Glutamatergic neuron (in vitro differentiated cells): ENCODE measurements at places on chromosomes 7 and 10. TPM values are rescaled to one million over a fixed set of nuclear protein-coding genes. Genes with fewer than 3 reads are reported as not detected.

DNA sequence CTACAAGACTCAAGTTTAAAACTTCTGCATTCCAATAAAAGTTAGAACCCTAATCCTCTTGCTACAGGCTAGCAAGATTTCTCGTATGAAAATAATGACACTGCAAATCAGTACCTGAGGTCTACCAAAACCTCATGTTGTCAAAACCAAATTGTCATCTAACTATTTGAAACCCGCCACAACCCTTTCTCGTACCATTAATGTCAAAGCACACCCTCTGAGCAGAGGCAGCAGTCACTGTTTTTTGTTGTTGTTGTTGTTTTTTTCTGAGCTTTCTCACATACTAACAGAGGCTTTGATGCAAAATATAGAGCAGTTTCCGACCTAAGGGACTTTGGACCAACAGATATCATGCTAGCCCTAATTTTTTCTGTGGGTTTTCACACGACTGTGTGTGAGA is 563.9 kb upstream of the C7orf33 start:
- DNase-seq: no peak

DNA sequence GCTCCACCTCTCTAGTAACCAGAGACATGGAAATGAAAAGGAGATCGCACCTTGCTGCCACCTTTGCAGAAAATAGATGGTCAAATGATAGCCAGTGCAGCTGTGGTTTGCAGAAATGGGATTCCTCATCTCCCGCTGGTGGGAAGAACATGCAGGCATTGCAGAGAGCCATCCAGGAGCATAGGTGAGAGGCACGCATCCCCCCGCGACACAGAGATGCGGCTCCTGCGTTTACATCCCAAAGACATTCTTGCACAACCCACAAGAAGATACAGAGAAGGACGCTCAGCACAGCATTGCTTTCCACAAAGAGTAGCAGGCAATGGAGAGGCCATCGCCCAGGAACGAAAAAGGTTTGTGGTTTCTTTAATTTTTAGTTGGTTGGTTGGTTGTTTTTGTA is 56.2 kb downstream of the OAT start:
- DNase-seq: no peak

- no peak for DNase-seq
These were observed 8.6 kb downstream of the RAPGEF5 start for GRCh38 chr7:22348379-22348778.

- DNase-seq: no peak
These were observed 248.7 kb upstream of the GPR26 start for GRCh38 chr10:123417414-123417813.

DNA sequence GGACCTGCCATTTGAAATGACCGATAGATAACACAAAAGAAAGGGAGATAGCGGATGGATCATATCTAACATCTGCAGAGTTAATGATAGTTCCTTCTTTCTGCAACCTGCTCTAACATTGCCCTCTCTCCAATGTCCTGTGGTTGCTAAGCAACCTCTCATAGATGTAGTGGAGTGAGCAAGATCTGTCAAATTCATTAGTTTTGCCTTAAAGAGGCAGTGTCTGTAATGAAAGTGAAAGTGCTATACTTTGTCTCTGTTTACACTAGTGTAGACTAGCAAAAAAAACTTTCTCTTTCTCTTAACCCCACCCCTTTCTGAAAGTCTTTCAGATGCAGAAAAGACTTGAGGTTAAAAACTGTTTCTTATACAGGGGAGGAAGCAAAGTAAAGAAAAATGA is 1196.9 kb downstream of the SORCS3 start:
- no peak for DNase-seq

- DNase-seq: no peak
These were observed 62.0 kb upstream of the EGFR start for GRCh38 chr7:54956865-54957264.

DNA sequence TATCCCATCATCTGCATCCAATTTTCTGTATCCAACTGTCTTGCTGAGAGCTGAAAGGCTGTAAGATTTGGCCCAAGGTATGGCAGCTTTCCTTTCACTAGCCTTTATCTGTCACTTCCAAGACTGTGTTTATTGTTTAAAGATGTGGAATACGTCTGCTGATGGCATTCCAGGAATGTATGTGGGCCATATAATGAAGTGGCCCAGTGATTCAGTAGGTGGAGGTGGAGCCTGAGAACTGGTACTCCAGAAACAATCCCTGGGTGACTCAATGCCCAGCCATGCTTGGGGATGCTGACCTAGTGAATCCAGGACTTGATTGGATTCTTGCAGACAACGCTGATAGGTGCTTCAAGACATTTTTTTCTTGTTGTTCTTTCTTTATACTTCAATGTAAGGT is 13.5 kb downstream of the NEUROD6 start:
- DNase-seq: no peak

DNA sequence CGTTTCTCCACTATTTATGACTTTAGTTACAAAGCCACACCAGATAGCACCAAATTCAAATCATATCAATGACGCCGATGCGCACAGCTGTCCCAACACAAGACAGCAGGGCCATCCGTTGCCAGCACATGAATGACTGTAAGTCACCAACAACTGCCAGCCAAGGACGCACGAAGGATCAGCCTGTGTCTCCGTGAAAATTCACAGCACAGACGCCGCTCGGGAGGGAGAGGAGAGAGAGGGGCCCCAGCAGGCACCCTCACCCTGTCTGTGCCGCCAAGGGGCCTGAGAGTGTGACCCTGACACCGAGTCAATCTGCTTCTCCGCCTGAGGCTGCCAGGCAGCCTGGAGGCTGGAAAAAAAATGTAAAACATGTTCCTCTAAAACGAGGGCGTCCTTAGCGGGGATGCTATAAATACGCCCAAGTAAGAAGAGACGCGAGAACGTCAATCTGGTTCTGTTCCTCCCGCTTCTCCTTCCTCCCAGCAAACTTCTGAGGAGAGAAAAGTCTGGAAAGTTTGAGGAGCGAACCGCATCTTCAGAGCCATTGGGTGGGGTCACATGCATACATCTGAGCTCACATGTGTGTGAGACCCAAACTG is 111.2 kb downstream of the PTPRN2 start:
- DNase-seq: no peak

- DNase-seq: no peak
These were observed 52.2 kb downstream of the IFIT5 start for GRCh38 chr10:89466599-89467035.

DNA sequence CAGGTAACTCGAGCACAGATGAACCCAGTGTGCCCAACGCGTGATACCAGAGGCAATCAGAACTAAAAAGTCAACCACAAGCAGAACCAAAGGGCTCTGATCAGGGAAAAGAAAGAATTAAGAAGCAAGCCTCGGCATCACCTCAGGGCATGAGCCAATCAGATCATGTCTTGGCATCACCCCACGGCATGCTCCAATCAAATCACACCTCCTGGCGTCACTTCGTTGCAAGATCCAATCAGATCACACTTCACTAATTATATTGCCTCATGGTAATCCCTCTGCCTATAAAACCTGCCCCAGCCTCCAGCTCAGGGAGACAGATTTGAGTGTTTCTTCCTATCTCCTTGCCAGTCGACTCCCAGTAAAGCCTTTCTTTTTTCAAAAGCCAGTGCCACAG is 46.8 kb downstream of the TYW1B start:
- no peak for DNase-seq

DNA sequence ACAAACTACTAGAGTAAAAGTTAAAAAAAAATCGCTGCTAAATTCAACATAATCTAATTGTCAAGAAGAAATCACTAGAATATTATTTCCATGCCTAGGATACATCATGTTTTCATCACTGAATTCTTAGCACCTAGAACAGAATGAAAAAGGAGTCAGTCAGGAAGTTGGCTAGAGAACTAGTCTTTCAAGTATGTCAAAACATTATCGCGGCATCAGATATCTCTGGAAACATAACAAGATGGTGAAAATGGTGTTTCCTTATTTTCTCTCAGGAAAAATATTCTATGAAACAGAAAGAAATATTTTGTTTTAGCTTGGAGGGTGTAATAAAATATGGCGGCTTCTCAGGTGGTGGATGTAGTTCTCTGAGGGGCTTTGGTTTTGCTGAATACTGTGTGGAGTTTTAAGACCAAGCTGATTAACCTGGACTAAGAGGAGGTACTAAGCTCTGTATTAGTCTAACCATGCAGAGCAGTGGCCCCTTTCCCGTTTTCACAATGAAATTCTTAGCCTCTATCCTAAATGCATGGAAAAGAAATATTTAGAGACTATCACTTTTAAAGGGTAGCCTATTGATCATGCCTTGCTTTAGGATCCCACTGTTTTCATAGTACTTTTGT is 205.6 kb downstream of the MDFIC start:
- no peak for DNase-seq

- DNase-seq: no peak
These were observed 8.9 kb upstream of the MRPS24 start for GRCh38 chr7:43877968-43878864.

DNA sequence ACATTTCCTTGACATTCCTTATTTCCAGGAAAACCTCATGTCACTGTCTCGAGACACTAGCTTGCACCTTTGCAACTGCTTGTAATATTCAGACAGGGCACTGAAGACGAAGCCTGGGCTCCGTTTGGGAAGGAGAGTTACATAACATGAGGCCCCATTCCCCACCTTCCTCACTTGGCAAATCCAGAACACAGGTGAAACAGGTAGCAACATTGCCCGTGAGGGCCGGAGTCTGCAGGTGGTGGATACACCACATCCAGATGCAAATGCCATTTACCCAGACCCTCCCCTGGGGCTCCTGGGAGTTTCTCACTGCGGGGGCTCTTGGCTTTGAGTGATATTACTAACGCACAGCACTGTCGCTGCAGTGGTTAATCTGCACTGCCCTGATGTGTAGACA is 491.0 kb downstream of the PTPRN2 start:
- DNase-seq: no peak

- DNase-seq: no peak
These were observed 1206.0 kb upstream of the LRRTM3 start for GRCh38 chr10:65719790-65720189.

DNA sequence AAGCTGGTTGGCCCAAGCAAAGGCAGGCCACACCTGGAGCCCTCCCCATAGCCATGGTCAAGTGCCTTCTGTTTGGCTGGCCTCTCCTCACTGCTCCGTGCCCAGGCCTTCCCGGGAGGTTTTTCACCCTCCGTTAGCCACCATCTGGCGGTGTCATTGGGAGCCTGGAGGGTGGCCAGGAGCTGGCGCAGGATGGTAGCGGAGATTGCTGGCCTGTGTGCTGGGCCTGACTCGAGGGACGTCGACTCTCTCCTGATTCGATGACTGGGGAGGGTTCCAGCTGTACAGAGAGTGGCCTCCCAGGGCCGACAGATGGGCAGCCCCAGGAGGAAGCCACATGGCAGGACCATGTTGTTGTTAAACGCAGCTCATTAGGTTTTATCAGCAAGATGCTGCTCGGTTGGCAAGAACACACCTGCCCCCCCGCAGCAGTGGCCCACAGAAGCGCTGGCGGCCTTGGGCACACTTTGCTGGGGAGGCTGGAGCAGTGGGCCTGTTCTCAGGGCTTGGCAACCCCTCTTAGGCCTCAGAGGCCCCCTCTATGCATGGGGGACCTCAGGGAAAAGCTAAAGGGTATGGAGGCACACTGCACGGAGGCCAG is 64.0 kb upstream of the CACUL1 start:
- peak; percentile 81 for DNase-seq

DNA sequence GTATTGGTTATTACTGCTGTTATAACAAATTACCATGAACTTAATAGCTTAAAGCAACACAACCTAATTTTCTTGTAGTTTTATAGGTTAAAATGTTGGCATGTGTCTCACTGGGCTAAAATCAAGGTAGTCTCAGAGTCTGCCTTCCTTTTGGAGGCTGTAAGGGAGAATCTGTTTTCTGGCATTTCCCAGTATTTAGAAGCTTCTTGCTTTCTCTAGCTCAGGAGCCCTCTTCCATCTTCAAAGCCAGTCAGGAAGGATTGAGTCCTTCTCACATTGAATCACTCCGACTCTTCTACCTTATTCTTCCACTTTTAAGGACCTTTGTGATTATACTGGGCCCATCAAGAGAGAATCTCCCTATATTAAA is 156.2 kb downstream of the MBL2 start:
- no peak for DNase-seq

- no peak for DNase-seq
These were observed 5.9 kb upstream of the CAV1 start for GRCh38 chr7:116518961-116519360.

GRCh38 chr10:91127341-91128082 is 93.0 kb upstream of the PCGF5 start:
- no peak for DNase-seq

GRCh38 chr7:26381476-26382353 is 90.1 kb downstream of the SNX10 start:
- DNase-seq: no peak

GRCh38 chr7:36951257-36951697 is 227.0 kb upstream of the AOAH start:
- DNase-seq: no peak

DNA sequence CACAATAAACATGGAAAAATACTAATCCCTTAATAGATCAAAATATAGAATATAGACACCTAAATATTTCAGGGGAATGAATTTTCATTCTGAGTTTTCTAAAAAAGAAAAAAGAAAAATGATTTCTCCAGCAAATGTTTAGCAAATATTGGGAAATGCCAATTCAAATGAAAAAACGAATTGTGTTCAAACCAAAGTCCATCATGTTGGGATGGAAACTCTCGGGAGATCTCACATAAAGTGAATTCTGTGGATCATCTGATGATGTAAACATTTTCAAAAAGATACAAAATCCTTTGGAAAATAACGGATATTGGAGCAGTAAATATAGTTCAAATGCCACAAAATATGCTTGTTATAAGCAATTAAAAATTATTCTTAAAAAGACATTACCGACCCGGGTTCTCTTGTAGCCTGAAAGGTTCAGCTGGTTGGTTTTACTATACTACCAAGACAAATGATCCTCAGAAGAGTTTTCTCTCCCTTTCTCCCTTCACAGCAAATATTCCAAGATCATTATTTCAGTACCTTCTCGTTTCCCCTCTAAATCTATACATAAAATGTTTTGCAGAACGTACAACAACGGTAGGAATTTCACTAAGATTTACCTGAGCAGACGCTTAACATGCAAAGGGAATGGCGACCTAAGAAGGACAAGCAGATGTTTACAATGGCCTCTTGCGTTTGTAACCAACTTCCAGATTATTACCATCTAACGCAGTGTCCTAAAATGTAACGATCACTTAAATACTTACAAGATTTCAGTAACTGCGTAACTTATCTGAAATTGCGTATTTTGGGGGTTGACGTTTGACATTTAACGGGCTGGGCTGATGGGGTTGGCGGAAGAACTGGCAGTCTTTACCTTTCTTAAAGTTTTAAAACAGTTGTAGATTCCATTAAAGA is 2.5 kb downstream of the HOXA13 start:
- DNase-seq: no peak

INPP5F gene
- 186 TPM for total RNA-seq

PCLO gene
- total RNA-seq: 17.4 TPM

GPR37 gene
- total RNA-seq: 6.3 TPM

CAV2 gene
- total RNA-seq: 1.7 TPM

COL17A1 gene
- total RNA-seq: not detected

NKX1-2 gene
- total RNA-seq: 0.59 TPM

CPED1 gene
- not detected for total RNA-seq

NEUROG3 gene
- not detected for total RNA-seq
